ENCODE measurements at places on chromosomes 3 and 15. TPM values are rescaled to one million over a fixed set of nuclear protein-coding genes. Genes with fewer than 3 reads are reported as not detected.

Gene FBXW12
- total RNA-seq, result not detected

Gene NPAP1
- total RNA-seq, result 0.12 TPM

Gene MRAS
- total RNA-seq, result 41.6 TPM

Gene DLL4
- 5.9 TPM for total RNA-seq

Gene CXCR6
- total RNA-seq, result not detected

Gene TMEM212
- total RNA-seq, result not detected

Gene CASR
- total RNA-seq, result 4.4 TPM

Gene GPR62
- not detected for total RNA-seq

Gene SERINC4
- total RNA-seq, result 0.14 TPM

Gene ZBBX
- 1.0 TPM for total RNA-seq

DNA sequence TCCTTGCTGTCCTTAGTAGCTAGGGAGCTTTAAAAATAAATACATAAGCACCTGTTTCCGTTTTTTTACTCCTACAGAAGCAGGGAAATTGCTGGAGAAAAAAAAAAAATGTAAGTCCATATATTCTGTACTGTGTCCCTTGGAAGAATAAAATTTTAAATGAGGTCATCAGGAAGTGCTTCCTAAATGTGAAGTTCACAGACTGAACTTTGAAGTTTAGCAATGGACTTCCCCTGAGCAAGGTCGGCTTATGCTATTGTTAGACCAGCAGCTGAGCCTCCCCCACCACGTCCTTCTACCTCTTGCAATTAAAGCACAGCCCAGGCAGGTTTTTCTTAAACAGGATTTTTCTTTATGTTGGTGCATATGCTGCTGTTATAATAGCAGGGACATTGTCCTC is 26.3 kb downstream of the LIPC start:
- H3K36me3 ChIP-seq, result peaks cover 3% of the 10 kb centered on the region
- no peak for DNase-seq
- peak overlapping the region; percentile 12 for H3K4me3 ChIP-seq
- peaks cover 26% of the 10 kb centered on the region for H3K4me1 ChIP-seq
- H3K27ac ChIP-seq, result peak overlapping the region; percentile 29
- H3K27me3 ChIP-seq, result no peaks in the 10 kb centered on the region

DNA sequence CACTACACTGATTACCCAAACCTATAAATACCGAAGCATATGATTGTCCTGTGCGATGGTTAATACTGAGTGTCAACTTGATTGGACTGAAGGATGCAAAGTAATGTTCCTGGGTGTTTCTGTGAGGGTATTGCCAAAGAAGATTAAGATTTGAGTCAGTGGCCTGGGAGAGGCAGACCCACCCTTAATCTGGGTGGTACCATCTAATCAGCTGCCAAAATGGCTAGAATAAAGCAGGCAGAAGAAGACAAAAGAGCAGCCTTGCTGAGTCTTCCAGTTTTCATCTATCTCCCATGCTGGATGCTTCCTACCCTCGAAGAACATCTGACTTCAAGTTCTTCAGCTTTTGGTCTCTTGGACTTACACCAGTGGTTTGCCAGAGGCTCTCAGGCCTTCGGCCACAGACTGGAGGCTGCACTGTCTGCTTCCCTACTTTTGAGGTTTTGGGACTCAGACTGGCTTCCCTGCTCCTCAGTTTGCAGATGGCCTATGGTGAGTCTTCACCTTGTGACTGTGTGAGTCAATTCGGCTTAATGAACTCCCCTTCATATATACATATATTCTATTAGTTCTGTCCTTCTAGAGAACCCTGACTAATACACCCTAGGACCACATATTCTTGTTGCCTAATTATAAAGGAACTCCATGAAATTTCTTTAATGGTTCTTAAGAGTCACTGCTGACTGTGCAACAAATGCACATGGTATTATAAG is 31.7 kb downstream of the CSNK1G1 start:
- no peak overlapping the region for H3K4me3 ChIP-seq
- no peaks in the 10 kb centered on the region for H3K4me1 ChIP-seq
- no peaks in the 10 kb centered on the region for H3K36me3 ChIP-seq
- DNase-seq, result no peak

- no peak overlapping the region for H3K4me3 ChIP-seq
- no peaks in the 10 kb centered on the region for H3K27me3 ChIP-seq
- DNase-seq, result no peak
- peaks cover 8% of the 10 kb centered on the region for H3K36me3 ChIP-seq
- H3K27ac ChIP-seq, result no peak overlapping the region
- H3K4me1 ChIP-seq, result peaks cover 5% of the 10 kb centered on the region
Observed at GRCh38 chr3:98573181-98573728, 20.2 kb downstream of the CPOX start.

DNA sequence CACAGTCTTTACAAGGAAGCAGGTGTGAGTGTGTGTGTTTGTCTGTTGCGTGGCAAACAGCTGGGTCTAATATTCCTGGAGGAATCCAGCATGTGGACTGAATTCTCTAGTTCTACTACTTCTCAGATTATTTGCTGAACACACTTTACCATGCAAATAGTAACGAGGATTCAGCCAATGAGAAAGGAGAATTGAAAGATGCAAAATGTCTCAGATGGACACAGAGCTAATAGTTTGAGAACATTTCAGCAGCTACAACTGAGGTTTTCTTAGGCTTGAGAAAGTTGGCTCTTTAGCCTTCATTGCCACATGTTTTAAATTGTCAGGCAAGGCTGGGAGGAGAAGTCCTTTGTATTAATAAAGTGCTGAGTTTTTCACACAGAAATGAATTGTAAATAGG is 568.0 kb upstream of the MDFIC2 start:
- no peaks in the 10 kb centered on the region for H3K27me3 ChIP-seq
- no peak overlapping the region for H3K27ac ChIP-seq
- H3K4me3 ChIP-seq, result no peak overlapping the region
- H3K4me1 ChIP-seq, result peaks cover 7% of the 10 kb centered on the region
- no peaks in the 10 kb centered on the region for H3K36me3 ChIP-seq

DNA sequence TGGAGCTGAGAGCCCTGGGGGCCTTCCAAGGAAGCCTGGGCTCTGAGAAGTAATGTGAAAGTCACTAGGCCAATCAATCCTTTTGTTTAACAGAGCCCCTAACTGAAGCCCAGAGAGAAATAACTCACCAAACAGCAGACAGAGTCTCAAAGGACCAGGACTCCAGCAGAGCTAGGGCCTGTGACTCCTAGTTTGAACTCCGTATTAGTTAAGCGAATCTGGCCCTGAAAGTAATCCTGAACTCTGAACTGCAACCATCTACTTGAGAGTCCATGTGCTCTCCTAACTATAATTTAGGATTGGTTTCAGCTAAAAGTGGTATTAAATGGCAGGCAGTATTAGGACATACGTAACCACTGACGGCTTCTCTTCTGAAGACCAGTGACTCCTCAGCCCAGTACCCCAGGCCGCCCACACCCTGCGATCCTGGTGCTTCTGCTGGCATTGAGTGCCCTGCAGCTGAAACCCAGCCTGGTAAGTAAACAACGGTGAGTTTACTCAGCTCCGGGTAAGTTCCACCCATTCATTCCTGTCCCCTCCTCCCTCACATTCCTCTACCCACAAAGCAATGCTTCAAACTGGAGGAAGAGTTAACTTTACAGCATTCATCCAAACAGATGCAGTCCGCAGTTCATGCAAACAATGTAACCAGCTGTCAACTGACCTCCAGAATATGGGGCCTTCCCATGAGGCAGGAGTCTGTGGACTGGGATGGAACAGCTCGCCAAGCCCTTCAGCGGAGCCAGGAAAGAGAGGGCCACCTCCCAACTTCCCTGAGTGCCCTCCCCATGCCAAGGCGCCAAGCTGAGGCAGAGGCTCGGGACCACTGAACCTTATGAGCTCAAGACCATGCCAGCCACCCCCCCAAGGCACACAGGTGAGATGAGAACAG is 7.3 kb downstream of the MYO5C start:
- H3K36me3 ChIP-seq, result peaks cover 8% of the 10 kb centered on the region
- H3K4me3 ChIP-seq, result peak overlapping the region; percentile 51
- no peak for DNase-seq
- H3K4me1 ChIP-seq, result peaks cover 23% of the 10 kb centered on the region

DNA sequence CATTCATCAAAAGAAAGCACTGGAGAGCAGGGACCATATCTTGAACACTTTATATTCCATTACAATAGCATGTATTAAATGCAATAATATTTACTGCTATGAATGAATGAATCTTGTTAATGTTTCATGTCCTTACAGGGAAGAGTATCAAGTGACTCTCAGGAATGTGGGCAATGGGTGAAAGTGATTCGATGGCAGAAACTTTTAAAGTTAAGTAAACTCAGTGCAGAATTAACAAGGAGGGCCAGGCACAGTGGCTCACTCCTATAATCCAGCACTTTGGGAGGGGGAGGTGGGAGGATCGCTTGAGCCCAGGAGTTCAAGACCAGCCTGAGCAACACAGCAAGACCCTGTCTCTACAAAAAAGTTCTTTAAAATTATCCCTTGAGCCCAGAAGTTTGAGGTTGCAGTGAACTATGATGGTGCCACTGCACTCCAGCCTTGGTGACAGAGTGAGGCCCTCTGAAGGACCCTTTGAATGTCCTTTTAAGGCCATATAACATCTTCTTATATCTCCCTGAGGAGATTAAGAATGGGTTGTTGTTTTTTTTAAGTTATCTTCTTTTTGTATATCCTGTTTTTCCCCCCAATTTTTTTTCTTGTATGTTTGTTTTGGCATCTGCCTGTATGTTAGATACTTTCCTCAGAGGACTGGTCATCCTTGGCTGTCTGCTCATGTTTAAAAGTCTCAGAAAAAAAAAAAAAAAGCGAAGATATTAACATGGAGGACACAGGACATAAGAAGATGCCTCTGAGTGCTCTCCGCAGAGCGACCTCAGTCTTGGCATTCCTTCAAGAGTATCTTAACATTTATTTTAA is 9.6 kb upstream of the FSIP1 start:
- H3K36me3 ChIP-seq, result no peaks in the 10 kb centered on the region
- no peak overlapping the region for H3K4me3 ChIP-seq
- H3K27me3 ChIP-seq, result no peaks in the 10 kb centered on the region
- DNase-seq, result no peak
- no peak overlapping the region for H3K27ac ChIP-seq
- peaks cover 35% of the 10 kb centered on the region for H3K4me1 ChIP-seq

- H3K4me1 ChIP-seq, result no peaks in the 10 kb centered on the region
- H3K27ac ChIP-seq, result no peak overlapping the region
- H3K36me3 ChIP-seq, result no peaks in the 10 kb centered on the region
- DNase-seq, result no peak
Observed at GRCh38 chr3:131801566-131801965, 233.2 kb downstream of the CPNE4 start.

DNA sequence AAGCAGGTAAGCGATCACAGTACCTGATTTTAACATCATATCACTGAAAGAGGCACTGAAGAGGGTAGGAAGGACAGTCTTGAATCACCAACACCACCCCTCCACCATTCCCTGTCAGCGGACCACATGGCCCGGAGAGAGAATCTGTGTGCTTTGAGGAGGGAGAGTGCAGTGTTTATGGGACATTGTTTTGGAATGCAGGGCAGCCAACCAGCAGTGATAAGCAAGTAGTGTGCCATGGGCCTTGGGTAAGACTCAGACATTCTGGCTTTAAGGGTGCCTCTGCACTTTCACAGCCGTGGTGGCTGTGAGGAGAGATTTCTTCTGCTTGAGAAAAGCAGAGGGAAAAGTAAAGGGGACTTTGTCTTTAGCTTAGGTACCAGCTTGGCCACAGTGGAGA is 46.4 kb downstream of the FAM81A start:
- DNase-seq, result no peak
- H3K27ac ChIP-seq, result no peak overlapping the region
- no peaks in the 10 kb centered on the region for H3K27me3 ChIP-seq
- H3K4me3 ChIP-seq, result no peak overlapping the region
- no peaks in the 10 kb centered on the region for H3K36me3 ChIP-seq
- no peaks in the 10 kb centered on the region for H3K4me1 ChIP-seq

- no peaks in the 10 kb centered on the region for H3K36me3 ChIP-seq
- no peak overlapping the region for H3K4me3 ChIP-seq
- H3K27me3 ChIP-seq, result peaks cover 7% of the 10 kb centered on the region
- no peak overlapping the region for H3K27ac ChIP-seq
- DNase-seq, result no peak
- no peaks in the 10 kb centered on the region for H3K4me1 ChIP-seq
Observed at GRCh38 chr3:114307832-114308231, 14.0 kb downstream of the TIGIT start.

DNA sequence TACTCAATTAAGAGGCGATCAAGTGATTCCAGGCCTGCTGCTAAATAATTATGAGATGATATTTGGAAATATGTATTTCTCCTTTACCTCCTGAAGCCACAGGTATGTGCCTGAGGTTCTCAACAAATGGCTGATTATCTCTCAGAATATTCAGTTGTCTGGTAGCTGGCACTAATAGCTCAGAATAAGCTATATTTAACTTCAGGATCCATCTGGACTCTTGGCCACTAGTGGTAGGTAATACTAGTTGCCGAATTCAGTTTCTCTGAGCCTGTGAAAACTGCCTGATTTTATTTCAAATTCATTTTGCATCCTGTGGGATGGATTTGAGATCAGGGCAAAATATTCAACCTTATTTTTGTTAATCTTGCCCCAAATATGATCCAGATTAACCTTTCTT is 499.0 kb downstream of the DIPK2A start:
- H3K27ac ChIP-seq, result no peak overlapping the region
- DNase-seq, result no peak
- H3K36me3 ChIP-seq, result no peaks in the 10 kb centered on the region
- no peaks in the 10 kb centered on the region for H3K27me3 ChIP-seq

GRCh38 chr3:59456852-59457485 is 407.1 kb upstream of the CFAP20DC start:
- H3K36me3 ChIP-seq, result no peaks in the 10 kb centered on the region
- H3K4me1 ChIP-seq, result no peaks in the 10 kb centered on the region
- no peak overlapping the region for H3K4me3 ChIP-seq
- DNase-seq, result no peak

GRCh38 chr15:77070180-77070494 is 772 bp downstream of the TSPAN3 start:
- H3K36me3 ChIP-seq, result peaks cover 17% of the 10 kb centered on the region
- peak overlapping the region; percentile 97 for H3K4me3 ChIP-seq
- H3K27ac ChIP-seq, result peak overlapping the region; percentile 92

- H3K27ac ChIP-seq, result peak overlapping the region; percentile 92
- peaks cover 76% of the 10 kb centered on the region for H3K4me1 ChIP-seq
- peak overlapping the region; percentile 11 for H3K4me3 ChIP-seq
- no peak for DNase-seq
- no peaks in the 10 kb centered on the region for H3K36me3 ChIP-seq
Observed at GRCh38 chr3:113156816-113157333, 54.5 kb upstream of the BOC start.

All from type B pancreatic cell (in vitro differentiated cells).